Renal cortical epithelial cell (primary cell): ENCODE measurements at places on chromosomes 4 and X. TPM values are rescaled to one million over a fixed set of nuclear protein-coding genes. Genes with fewer than 3 reads are reported as not detected.

DNA sequence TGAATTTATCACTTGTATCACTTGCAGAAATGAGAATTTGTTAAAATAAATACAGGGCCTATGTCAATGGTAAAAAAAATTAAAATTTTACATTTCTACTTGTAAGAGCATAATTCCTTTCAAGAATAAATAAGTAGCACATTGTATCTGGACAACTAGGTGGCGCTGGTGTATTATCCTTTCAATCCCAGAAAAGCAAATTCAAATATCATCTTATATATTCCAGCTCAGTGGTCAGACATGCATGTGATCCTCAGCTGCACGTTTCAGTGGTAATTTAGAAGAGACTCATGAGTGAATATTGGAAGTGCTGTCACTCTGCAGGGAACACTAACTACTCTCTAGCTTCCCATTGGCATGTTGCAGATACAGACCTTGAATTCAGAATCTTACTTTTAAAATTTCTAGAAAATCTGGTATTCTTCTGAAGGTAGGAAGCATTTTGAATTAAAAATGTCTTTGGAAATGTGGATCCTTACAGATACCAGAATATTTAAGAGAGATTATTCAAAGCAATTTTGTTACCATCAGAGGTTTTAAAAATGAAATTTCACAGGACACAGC, 1414.7 kb upstream of the TENM3 start:
- DNase-seq, result peak; percentile 60

GRCh38 chr4:182155806-182156205, 87.4 kb upstream of the TENM3 start:
- DNase-seq, result no peak

GRCh38 chr4:128757712-128758111, 51.8 kb upstream of the JADE1 start:
- DNase-seq, result no peak

DNA sequence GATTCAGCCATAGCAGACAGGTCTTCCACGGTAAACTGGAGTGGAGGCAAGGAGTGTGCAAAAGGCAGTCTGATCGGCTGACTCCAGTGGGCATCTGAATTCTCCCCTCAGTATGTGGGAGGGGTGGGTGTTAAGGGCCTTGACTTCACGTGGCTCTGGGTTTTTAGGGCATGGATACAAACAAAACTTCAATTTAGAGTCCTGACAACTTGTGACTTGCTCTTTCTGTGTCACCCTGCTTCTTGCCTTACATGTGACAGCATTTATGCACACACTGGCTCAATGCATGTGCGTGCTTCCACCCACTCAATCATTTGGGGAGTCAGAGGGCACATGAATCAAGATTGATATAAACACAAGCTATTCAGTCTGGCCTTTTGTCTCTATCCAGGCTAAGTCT, 17.5 kb downstream of the PLP1 start:
- no peak for DNase-seq

DNA sequence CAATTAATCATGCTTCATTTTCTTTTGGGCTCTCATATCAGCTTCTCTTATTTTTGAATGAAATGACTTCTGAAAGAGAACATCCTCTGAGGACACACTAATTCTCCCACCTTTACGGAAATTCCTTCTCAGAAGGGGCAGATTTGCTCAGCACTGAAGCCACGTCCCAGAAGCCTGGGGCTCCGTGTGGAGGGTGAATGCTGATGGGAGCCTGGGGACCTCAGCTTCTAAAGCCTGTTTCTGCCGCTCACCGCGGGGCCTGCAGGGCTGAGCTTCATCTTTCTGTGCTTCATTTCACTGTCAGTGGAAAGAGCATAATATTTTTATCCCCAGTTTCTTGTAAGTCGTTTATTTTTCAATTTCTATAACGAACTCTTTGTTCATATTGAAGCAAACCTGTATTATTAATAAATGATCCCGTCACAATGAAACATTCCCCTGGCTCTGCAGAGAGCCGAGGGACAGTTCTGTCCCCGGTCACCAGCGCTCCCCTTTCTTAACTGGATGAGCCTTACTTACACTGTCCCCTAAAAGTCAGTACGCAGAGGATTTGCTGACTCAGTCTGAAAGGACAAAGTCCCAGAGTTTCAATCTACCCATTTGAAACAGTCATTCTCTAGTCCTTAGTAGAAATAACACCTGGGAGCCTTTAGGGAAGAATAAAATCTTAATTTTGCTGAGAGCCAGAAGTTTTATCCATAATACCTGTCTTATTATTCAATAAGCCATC, 364.6 kb upstream of the FAT1 start:
- no peak for DNase-seq

GRCh38 chr4:168694667-168695066, 197.8 kb downstream of the PALLD start:
- DNase-seq, result peak; percentile 33

GRCh38 chr4:94623126-94623911, 134.4 kb upstream of the BMPR1B start:
- DNase-seq, result no peak

- peak; percentile 40 for DNase-seq
These were observed 1.9 kb downstream of the USP38 start for GRCh38 chr4:143186649-143187048.

DNA sequence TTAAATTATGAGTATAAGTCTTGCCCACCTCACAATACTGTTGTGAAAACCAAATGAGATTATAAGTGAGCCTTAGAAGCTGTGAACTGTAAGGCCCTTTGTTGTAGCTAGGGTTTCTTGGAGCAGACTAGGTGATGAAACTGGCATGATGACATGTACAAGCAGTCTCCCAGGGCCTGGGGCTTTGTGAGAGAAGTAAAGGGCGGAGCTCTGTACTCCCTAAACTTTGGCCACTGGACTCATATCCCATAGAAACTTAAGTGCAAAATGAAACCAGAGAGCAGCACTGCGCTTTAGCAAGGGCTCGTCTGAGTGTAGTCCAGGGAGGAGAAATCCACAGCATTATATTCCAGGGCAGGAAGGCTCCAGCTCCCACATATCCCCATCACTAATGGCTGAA, 385.6 kb upstream of the FGF16 start:
- DNase-seq, result no peak

GRCh38 chr4:147709999-147710398, 21.9 kb upstream of the ARHGAP10 start:
- peak; percentile 18 for DNase-seq

The CPE gene
- 6.9 and 32.8 TPM in 2 replicates for total RNA-seq

The SPANXB1 gene
- not detected in 2 replicates for total RNA-seq

DNA sequence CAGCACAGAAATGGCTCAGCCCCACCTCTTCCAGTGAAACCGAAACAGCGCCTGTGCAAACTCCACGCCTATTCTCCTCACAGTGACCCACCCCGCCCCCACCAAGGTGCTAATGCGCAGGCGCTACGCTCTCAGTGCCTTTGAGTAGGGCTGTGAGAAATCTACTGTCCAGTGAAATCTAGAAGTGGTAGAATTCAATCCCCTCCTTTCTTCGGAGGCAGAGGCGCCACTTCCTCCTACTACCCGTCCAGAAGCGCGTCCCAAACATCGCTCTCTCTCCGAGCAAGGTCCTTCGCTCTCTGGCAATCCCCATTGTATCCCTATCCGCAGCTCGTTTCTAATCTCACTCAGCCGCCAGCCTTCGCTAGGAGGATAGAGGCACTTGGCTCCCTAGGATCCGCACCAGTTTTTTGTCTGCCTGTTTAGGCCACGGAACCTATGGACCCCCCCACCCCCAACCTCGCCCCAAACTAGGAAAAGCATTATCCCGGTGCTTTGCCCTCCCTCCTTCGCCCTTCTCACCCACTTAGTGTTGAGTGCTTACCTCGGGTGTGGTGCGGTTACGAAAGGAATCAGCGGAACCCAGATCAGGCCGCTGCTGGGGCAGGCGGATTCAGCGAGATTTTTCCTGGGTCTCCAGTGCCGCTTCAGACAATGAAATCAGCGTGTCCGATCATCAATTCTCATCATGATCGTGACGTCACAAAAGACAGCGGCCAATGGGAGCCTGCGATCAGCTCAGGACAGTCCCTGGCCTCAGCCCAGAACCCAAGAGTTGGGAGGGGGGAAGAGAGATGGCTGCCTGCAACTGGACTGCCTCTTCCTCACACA, at the start of gene HDX:
Gene HDX, minus strand, starts transcription at position 656 of the 831 bp plus-strand sequence. CDS start 27,056 bp downstream, outside the sequence.
- peak; percentile 72 for DNase-seq

The DCAF4L1 gene
- total RNA-seq, result 0.15 TPM in 1 of 2 replicates, not detected in the other

DNA sequence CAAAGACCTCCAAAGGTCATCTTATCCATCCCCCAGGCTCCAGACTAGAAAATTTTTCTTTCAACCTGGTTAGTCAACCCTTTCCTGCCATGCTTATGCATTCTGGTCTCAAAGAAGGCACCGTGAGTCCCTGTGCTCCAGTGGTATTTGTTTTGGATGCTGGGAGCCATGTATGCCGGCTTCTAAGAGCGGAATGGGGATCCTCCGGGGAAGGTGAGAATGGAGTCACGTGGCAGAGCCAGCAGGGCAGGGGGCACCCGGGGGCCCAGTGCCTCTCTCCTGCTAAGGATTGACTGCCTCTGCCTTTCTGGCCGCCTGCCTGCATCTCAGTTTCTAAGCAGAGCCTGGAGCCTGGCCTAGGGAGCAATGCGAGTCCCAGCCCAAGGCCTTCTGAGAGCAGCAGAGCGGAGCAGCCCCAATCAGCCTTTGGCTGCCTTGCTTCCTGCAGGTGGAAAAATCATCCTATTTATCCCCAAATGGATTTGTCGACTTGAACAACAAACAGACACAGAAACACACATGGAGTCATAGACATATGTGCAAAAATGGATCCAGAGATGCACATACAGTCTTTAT, 141.0 kb downstream of the PJA1 start:
- DNase-seq, result no peak

GRCh38 chrX:16892504-16893362, 22.6 kb upstream of the RBBP7 start:
- peak; percentile 76 for DNase-seq

The RHOXF2 gene
- total RNA-seq, result not detected in 2 replicates

DNA sequence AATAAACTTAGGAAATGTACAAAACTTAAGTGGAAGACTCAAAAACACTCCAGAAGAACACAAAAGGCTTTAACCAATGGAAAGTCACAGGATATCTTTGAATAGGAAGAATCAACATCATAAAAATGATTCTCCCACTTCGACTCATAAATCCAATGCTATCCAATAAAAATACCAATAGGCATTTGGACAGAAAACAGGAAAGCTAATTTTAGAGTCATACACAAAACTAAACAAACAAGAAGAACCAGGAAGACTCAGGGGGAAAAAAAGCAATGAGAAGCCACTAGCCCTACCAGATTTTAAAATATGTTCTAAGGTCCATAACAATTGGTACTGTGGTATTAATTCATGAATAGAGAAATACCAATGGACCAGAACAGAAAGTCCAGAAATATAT, 28.2 kb downstream of the SLC9A7 start:
- DNase-seq, result no peak

DNA sequence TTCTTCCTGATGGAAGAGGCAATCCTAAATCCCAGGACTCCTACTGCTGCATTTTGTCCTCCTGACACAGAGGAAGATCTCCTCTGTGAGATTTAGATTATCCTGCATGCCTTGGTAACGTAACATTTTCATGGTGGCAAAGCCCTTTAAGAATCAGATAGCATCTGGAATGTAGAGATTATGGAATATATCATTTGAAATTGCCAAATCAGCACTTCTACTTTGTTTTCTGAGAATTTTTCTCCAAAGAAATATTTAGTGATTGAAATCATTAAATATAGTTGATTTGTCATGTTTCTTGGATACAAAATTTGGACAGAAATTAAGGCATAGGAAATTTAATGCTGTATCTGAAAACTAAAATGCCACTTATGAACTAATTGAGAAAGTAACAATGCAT, 326.9 kb downstream of the EPHA5 start:
- DNase-seq, result no peak

GRCh38 chr4:39233783-39234182, 51.5 kb downstream of the WDR19 start:
- no peak for DNase-seq

DNA sequence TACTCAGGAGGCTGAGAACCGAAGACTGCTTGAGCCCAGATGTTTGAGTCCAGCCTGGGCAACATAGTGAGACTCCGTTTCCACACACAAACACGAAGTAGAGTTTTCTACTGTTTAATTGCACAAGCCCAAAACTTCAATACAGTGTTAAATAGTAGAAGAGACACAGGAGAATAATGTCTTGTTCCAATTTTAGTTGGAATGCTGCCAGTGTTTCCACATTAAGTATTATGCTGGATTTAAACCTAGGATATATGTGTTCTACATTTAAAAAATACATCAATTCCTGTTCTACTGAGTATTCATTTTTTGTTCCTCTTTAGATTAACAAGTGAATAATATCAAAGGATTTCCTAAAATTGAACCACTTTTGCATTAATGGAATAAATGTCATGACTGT, 91.3 kb downstream of the LCORL start:
- DNase-seq, result no peak

The C4orf17 gene
- not detected in 2 replicates for total RNA-seq

The CFP gene
- total RNA-seq, result 0.05 TPM in 1 of 2 replicates, not detected in the other
